ENCODE measurements at places on chromosomes 5 and 9. TPM values are rescaled to one million over a fixed set of nuclear protein-coding genes. Genes with fewer than 3 reads are reported as not detected.

C5orf58 gene
- total RNA-seq = not detected

OGN gene
- total RNA-seq = 23.3 TPM

RC3H2 gene
- total RNA-seq = 40.1 TPM

OR1J2 gene
- not detected for total RNA-seq

SPINK4 gene
- not detected for total RNA-seq

GRCh38 chr5:17665836-17666235, 31.6 kb downstream of the TAF11L14 start:
- no peaks in the 10 kb centered on the region for H3K4me1 ChIP-seq
- H3K4me3 ChIP-seq = no peak overlapping the region
- H3K27ac ChIP-seq = no peak overlapping the region
- DNase-seq = no peak
- H3K36me3 ChIP-seq = no peaks in the 10 kb centered on the region

GRCh38 chr5:153340139-153340538, 150.3 kb upstream of the GRIA1 start:
- H3K4me3 ChIP-seq = no peak overlapping the region
- no peaks in the 10 kb centered on the region for H3K4me1 ChIP-seq
- no peak for DNase-seq
- H3K27me3 ChIP-seq = no peaks in the 10 kb centered on the region
- no peaks in the 10 kb centered on the region for H3K36me3 ChIP-seq
- no peak overlapping the region for H3K27ac ChIP-seq

DNA sequence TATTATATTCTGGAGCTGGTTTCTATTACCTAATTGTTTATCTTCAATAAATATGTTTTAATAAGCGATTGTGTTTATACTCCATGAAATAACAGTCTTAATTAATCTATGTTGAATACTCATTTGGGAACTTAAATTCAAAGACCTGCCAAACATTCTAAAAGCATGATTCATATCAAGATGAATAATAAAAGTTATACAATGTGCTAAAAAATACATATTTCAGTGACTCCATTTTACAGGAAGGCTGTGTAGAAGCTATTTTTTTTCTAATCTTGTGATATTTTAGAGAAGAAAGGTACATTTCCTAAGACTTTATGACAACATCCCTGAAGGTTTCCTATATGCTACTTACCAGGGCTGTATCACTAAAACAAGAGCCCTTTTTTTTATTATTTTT, 417.9 kb downstream of the NFIB start:
- no peak overlapping the region for H3K4me3 ChIP-seq
- no peaks in the 10 kb centered on the region for H3K36me3 ChIP-seq
- H3K27me3 ChIP-seq = no peaks in the 10 kb centered on the region
- DNase-seq = no peak

GRCh38 chr9:33225319-33226147, 14.4 kb upstream of the SPINK4 start:
- H3K4me3 ChIP-seq = no peak overlapping the region
- no peak overlapping the region for H3K27ac ChIP-seq
- H3K36me3 ChIP-seq = no peaks in the 10 kb centered on the region

GRCh38 chr5:154095904-154096303, 57.1 kb downstream of the MFAP3 start:
- H3K27me3 ChIP-seq = no peaks in the 10 kb centered on the region
- no peak overlapping the region for H3K27ac ChIP-seq

- no peak overlapping the region for H3K4me3 ChIP-seq
- no peaks in the 10 kb centered on the region for H3K27me3 ChIP-seq
- H3K36me3 ChIP-seq = peaks cover 76% of the 10 kb centered on the region
- DNase-seq = no peak
- H3K4me1 ChIP-seq = peaks cover 51% of the 10 kb centered on the region
- no peak overlapping the region for H3K27ac ChIP-seq
Measured at GRCh38 chr9:126395439-126396212, 69.0 kb downstream of the MVB12B start.

DNA sequence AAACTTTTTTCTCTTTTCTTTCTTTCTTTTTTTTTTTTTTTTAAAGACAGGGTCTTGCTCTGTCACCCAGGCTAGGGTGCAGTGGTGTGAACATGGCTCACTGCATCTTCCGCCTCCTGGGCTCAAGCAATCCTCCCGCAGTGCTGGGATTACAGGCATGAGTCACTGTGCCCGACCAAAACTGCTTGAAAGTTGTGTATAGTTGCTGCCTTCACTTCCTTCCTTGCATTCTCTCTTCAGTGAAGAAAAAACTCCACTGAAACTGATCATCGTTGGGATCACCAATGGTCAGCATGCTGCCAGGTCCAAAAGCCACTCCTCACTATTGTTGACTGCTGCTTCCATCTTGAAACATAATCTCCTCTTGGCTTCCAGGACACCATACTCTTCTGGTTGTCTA, 66.6 kb upstream of the CTNNA1 start:
- H3K36me3 ChIP-seq = no peaks in the 10 kb centered on the region
- DNase-seq = no peak
- no peaks in the 10 kb centered on the region for H3K27me3 ChIP-seq
- no peaks in the 10 kb centered on the region for H3K4me1 ChIP-seq
